Spleen (tissue), 13 donors: ENCODE measurements at places on chromosomes 11 and 22. TPM values are rescaled to one million over a fixed set of nuclear protein-coding genes. Genes with fewer than 3 reads are reported as not detected.

Gene GSTT2B
- total RNA-seq: 5.0 TPM

Gene SOX10
- 0.25 TPM for total RNA-seq

GRCh38 chr22:48182031-48182430 is 1419.6 kb downstream of the TBC1D22A start:
- DNase-seq: no peak

DNA sequence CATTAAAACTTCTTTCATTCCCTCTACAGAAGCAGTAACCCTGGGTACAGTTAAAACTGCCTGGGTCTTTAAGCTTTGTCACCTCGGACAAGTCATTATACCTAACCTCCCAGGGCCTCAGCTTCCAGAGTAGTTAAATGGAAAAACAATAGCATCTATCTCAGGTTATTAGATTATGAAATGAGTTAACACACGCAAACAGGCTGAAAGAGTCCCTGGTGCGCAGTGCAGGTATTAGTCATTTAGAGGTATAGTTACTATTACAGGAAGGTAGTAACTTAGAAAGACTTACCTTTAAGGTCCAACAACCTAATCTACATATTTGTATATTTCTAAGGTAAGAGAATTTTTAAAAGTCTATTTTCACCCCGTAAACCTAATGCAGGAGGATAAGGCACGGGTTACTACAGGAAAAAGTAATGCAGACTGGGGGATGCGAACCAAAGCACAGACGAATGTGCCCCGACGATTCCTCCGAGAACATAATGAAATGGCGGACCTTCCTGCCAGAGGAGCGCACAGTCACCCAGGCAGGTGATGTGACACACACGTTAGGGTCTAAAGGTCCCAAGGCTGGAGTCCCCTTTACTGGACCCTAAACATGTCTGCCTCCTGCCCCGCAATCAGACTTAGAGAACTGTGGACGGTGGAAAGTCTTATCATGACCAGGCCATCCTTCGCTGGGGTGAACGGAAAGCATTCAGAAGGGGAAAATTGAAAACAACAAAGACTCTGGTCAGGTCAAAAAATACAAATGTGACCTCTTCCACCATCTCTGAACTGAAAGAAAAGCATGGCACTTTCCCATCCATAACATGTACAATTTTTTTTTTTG is 1.3 kb downstream of the NAP1L4 start:
- no peak for DNase-seq

DNA sequence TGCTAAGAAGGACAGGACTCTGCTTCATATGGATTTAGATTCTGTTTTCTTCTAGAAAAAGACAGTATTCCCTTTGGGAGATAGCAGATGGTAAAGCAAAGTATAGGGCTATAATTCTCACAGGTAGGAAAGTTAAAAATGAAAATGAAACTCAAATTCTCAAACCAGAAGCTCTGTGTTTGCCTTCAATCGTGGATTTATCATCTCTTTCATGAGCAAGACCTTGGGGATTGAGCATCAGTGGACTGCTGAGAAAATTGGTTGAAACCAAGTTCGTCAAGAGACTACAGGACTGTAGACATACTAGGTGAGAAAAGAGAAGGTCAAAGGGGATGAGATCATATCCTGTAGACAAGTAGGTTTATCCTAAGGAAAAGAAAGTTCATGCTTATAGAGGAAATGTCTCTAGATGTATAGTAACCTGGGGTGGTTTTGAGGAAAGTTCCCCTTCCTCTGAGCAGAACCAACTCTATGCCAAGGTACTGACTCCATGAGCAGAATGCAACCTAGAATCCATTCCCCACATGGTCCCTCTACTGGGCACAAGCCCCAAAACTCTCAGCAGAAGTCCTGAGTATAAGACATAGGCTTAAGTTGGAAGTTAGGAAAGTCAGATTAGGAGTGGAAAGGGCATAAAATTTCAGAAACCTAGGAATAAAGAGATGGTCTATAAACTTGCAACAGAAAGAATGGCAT is 46.5 kb downstream of the SLC5A12 start:
- no peak for DNase-seq
